ENCODE measurements at places on chromosomes 13 and 19.

DNA sequence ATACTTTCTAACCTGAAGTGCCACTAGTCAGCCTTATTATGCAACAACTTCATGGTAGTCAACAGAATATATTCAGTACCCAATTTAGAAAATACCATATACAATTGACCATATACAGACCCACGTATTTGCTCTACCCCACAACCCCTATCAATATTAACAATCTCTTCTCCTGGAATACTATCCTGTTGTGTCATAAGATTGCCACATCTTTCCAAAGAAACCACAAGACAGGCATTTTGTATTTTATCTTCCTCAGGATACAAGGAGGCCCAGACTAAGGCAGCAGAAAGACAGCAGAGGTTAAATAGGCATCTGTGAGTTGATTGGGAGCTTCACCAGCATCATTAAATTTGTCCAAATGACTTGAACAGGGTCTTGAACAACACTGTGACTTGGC lies 4.5 kb downstream of the SPART start:
- DNase-seq, result no peak

- no peak for DNase-seq
Observed at GRCh38 chr13:23182142-23182541, 1.4 kb downstream of the SGCG start.

GRCh38 chr19:18895038-18895823 lies 727 bp downstream of the CERS1 start:
- no peak for DNase-seq

GRCh38 chr13:109760402-109760801 lies 26.0 kb downstream of the IRS2 start:
- DNase-seq, result no peak

DNA sequence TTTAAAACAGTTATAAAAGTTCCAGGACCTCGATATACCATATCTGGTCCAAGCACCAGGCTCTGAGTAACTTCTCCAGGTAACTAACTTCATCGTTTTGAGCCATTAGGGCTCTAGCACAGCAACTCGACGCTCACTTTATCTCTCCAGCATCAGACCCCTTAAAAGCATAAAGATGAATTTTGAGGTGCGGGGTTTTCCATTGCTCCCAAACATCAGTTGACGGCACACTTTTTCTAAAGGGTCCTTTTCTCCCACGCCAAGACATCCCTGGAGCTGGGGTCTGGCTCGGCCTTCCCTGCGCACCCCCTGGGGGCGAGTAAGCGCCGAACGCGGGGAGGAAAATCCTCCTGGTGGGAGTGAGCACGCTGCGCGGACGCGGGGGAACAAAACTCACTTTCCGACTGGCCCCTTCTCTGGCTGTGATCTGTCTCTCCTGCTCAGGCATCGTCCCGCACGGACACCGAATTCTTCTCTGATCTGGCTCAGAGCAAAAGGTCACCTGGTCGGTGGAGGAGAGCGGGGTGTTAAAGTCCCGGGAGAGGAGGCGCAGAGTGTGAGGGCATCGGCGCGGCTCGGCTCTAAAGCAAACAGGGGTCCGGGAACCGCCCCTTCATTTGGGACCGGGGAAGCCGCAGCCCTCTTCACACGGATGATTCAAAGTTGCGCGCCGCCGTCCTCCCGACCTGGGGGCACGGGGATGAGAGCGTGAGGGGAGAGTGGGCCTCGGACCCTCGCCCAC lies at the start of gene ATP7B:
Gene ATP7B, minus strand, starts transcription at position 561 of the 742 bp plus-strand sequence. Its CDS starts 113 bp downstream, at position 448.
- DNase-seq, result peak; percentile 7

DNA sequence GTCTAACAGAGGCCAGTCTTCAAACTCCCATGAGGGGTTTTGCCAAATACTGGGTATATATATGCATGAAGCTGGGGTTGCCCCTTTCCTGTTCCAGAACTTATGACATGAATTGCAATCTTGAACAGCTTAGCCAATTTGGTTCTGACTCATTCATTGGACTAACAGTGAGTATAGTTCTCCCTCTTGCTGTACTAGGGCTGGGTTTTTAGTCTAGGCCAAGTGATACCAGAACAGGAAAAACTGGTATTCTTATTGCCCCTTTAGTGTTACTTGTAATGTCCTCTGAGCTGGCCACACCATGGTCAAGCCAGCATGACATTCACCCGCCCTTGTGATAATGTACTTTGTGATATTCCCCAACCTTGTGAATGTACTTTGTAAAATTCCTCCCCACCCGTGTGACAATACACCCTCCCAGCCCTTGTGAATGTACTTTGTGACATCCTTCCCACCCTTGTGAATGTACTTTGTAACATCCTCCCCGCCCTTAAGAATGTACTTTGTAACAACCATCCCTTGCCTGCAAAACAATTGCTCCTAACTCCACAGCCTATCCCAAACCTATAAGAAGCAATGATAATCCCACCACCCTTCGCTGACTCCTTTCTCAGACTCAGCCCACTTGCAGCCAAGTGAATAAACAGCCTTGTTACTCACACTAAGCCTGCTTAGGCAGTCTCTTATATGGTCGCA lies 26.9 kb downstream of the ZNF846 start:
- DNase-seq, result no peak

DNA sequence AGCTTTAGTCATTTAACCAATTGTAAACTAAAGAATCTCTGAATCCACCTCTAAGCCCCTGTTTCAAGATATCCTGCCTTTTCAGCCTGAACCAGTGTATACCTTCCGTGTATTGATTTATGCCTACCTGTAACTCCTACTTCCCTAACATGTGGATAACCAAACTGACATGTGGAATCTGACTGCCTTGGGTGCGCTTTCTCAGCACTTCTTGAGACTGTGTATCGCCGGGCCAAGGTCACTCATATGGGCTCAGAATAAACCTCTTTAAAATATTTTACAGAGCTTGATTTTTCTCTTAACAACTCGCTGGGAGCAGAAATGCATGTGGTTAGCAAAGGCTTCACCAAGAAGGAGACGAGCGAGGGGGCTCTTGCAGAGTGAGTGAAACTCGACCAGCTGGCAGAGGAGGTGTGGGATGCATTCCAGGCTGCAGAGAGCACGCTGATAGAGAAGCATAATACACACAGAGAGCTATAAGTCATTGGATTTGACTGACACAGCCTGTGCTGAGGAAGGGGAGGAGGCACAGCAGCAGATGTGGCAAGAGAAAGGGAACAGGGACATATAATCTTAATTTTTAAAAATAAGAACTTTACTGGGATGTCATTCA lies 268.2 kb upstream of the MAB21L1 start:
- DNase-seq, result no peak

DNA sequence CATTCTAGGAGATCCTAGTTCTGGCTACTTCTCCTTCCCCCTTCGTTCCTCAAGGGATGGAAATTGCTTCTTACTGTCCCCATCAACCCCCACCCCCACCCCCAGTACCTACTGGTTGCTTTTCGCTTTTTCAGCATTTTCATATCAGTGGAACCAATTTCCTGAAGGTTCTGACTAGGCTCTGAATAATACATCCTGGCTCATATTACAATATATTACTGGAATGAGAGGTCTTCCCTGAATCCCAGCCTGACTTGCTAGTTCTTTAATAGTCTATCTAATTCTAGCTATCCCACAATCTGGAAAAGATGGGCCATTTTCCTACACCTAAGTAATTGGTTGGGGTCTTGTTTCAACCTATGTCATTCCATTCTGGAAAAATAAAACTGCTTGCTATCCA lies 207.4 kb downstream of the COG6 start:
- DNase-seq, result no peak

DNA sequence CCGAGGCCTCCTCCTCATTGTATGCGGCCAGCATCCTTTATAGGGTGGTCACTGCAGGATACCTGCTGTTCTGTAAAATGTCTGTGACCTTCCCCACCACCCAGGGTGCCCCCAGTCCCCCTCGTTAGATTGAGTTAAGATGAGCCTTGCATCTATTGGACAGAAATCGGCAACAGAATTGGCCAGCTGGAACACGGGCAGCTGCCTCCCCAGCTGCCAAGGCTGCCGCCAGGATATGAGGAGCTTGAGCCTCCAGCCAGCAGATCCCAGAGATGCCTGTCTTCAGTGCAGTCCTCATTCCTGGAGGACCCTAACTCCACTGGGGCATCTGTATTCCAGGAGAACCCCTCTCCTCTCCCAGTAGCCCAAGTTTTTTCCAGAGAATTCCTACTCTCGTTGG lies 463.0 kb downstream of the TSHZ3 start:
- DNase-seq, result no peak

GRCh38 chr19:33905473-33905936 lies 108.8 kb downstream of the KCTD15 start:
- DNase-seq, result no peak

DNA sequence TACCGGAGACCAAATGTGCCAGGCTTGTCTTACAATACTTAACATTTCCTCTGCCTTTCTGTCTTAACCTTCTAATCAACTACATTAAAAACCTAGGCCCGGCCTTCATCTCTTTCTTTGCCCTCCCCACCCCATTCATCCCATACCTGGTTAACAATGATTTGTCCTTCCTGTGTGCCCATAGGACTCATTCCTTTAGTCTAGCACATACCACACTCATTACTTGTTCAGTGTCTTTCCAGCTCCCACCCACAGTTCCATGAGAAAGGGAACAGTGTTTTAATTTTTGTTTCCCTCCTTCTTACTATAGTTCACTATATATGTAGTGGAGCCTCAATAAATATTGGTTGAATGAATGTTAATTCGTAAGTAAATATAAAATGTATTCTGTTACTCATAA lies 2.4 kb downstream of the CLN5 start:
- DNase-seq, result no peak

GRCh38 chr19:38763795-38764220 lies 9.5 kb downstream of the LGALS7 start:
- DNase-seq, result no peak

GRCh38 chr19:55685776-55686175 lies 10.8 kb downstream of the EPN1 start:
- no peak for DNase-seq

GRCh38 chr19:18741124-18742121 lies 49.7 kb downstream of the COMP start:
- DNase-seq, result no peak

DNA sequence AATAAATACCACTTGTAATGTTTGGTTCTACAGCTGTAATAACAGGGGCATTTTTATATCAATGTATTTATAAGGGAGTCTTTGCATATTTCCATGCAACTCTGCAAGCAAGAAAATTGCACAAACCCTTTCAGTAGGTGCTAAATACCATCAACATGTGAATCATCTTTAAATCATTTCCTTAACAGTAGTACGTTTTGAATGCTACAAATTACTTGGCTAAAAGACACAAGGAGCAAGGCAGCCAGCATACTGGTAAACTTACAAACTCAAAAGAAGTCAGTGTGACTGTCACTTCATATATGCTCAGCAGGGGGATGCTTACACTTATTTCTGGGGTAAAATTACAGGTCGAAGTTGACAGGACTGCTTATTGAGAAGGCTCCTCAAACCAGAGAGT lies 402.4 kb downstream of the EFNB2 start:
- no peak for DNase-seq

DNA sequence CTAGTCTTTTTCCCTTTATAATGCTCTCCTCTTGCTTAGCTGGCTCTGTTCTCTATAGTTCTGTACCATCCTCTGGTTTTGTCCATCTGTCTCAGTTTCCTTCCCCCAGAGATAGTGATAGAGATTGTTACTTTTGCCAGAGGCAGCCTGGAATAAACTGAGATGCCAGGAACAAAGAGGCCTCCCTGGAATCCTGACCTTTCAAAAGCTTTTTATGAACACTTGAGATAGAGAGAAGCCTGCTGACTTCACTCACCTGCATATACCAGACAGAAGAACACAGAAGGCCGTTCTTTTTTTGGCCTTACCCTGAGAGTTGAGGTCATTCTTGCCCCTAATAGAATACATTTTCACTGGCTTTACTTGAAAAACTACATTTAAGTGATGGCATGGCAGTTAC lies 150.2 kb downstream of the LHFPL6 start:
- no peak for DNase-seq

DNA sequence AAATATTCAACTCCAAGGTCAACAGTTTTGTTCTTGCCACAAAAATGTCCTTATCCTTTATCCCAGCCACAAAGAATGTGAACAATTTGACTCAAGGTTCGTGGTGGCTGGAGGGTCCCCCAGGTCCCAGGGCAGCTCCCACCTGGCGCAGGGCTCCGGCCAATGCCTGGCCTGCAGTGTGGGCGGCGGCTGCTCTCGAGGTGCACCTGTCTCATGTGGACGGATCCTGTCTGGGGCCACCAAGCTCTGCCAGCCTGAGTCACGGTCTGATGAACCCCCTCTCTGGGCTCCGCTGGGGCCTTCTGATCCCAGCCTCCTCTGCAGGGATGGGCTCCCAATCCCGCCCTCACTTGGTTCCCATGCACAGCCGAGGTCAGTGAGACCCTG lies 49.4 kb downstream of the GAS6 start:
- no peak for DNase-seq

- peak; percentile 88 for DNase-seq
Observed at GRCh38 chr19:42325308-42325895, at the start of gene MEGF8. MEGF8 (plus strand) TSS chr19:42325635; CDS start chr19:42326244, 609 bp downstream.

GRCh38 chr13:41099986-41100385 lies 32.6 kb downstream of the KBTBD6 start:
- no peak for DNase-seq

DNA sequence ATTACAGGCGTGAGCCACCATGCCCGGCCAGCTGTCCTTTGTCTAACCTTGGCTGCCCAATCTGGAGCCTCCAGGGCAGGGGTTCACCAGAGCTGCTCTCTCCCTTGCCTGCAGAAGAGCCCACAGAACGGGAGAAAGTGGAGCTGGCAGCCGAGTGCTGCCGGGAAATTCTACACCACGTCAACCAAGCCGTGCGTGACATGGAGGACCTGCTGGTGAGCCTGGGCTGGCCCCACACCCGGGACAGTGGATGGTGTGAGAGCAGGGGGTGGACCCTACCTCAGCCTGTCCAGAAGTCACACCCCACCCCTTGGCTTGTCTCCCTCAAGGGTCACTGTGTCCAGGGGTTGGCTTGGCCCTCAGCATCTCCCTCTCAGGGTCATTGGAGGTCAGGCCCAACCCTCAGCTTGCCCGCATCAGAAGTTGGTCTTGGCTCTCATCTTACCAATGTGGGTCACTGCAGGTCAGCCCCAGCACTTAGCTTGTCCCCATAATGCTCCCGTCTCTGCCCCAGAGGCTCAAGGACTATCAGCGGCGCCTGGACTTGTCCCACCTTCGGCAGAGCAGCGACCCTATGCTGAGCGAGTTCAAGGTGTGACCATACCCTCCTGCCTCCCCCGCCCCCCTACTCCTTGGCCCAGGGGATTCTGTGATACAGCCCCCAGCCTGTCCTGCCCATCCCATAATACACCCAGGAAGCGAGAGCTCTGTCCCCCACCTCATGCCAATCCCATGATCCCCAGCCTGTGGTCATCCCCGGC lies 20.4 kb downstream of the ARHGEF1 start:
- no peak for DNase-seq

GRCh38 chr13:69866555-69866954 lies 241.1 kb upstream of the ATXN8OS start:
- no peak for DNase-seq

GRCh38 chr13:37241786-37242185 lies 136.3 kb upstream of the CSNK1A1L start:
- no peak for DNase-seq

GRCh38 chr13:37353911-37354310 lies 244.7 kb downstream of the POSTN start:
- no peak for DNase-seq

All from stimulated activated CD4-positive, alpha-beta T cell treated with anti-CD3 and anti-CD28 coated beads, Interleukin-1b, Interleukin-23, amount 100 ng/mL, for 24 hours (primary cell).